Neural progenitor cell (in vitro differentiated cells): ENCODE measurements at places on chromosomes 4 and X.

DNA sequence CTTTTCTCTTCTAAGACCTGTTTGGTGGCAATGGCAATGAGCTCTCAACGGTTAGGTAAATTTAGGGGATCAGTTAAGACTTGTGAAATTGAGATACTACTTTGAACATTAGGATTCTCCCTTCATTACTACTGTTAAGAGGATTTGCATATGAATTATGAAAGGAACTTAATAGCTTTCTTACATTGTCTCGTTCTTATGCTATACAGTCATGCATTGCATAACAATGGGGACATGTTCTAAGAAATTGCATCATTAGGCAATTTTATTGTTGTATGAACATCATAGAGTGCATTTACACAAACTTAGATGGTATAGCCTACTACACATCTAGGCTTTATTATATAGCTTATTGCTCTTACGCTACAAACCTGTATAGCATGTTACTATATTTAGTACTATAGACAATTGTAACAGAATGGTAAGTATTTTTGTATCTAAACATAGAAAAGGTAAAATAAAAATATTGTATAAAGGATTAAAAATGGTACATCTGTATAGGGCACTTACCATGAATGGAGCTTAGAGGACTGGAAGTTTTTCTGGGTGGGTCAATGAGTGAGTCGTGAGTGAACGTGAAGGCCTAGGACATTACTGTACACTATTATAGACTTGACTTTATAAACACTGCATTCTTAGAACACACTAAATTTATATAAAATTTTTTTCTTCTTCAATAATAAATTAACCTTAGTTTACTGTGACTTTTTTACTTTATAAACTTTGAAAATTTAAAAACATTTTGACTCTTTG, 62.5 kb downstream of the PAQR3 start:
- DNase-seq: no peak

- no peak for DNase-seq
Observed at GRCh38 chr4:146255463-146255862, 41.1 kb downstream of the REELD1 start.

GRCh38 chr4:154640999-154641398, 28.5 kb upstream of the FGG start:
- DNase-seq: no peak

GRCh38 chr4:110135523-110135922, 62.9 kb downstream of the ELOVL6 start:
- DNase-seq: peak; percentile 6

DNA sequence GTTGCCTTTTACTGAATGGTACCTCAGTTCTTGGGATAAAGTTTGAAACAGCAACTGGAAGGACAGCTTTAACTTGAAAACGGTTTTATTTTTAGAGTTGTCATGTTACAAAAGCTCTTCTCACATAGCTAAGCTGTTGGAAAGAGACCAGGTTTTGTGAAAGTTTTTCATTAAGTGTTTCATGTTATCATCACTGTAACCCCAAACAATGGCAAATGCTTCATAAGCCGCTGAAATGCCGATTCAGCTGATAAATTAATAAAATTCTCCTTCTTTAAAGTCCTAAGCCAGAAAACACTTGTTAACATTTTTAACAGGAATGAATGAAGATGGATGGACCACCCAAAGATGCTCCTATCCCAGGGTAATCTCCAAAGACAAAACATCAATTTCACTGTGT, 76.1 kb upstream of the IRF2 start:
- DNase-seq: no peak

GRCh38 chr4:8419222-8420041, 21.1 kb downstream of the ACOX3 start:
- no peak for DNase-seq

GRCh38 chr4:23333556-23333945, 556.3 kb downstream of the PPARGC1A start:
- DNase-seq: no peak

- no peak for DNase-seq
Observed at GRCh38 chrX:133590703-133591505, 175.6 kb upstream of the GPC4 start.

DNA sequence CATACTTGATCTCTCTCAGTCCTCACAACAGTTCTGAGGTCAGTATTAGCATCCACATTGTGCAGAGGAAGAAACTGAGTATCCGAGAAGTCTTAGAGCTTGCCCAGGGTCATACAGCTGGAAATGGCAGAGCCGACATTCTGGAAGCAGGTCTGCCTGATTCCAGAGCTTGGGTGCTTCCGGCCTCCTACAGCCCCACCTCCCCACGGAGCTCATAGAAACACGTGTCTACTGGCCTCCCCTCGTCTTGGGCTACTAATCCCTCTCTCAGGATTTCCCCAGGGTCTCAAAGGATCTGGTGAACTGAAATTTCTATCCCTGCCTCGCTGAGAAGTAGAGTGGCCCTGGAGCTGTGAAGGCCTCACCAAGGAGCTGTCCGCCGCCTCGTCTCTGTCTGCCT, 12.0 kb upstream of the KDM5C start:
- DNase-seq: no peak

DNA sequence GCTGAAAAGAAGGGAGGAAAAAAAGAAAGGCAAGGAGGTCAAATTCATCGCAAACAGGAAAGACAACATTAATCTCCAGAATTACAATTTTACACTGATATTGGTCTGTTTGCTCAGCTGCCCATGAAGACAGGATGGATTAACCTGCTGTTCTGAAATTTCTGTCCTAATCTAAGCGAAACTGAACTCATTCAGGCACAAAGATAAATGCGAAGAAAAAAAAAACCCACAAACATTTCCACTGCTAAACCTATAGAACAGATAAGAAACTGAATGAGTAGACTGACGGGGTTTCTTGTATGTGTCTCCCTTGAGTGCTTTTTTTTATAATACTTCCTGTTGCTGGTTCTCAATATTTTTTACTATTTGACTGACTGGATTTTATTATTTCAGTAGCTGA, 251.8 kb upstream of the FTHL17 start:
- DNase-seq: no peak

GRCh38 chr4:153520801-153521329, 54.7 kb downstream of the TMEM131L start:
- DNase-seq: no peak

GRCh38 chr4:83389037-83389720, 54.5 kb upstream of the HPSE start:
- DNase-seq: no peak

- no peak for DNase-seq
Observed at GRCh38 chr4:159280442-159281172, 177.7 kb downstream of the RAPGEF2 start.

GRCh38 chr4:166622425-166622977, 611.8 kb downstream of the SPOCK3 start:
- DNase-seq: no peak

- peak; percentile 16 for DNase-seq
Observed at GRCh38 chr4:26912810-26913209, 52.2 kb downstream of the STIM2 start.

DNA sequence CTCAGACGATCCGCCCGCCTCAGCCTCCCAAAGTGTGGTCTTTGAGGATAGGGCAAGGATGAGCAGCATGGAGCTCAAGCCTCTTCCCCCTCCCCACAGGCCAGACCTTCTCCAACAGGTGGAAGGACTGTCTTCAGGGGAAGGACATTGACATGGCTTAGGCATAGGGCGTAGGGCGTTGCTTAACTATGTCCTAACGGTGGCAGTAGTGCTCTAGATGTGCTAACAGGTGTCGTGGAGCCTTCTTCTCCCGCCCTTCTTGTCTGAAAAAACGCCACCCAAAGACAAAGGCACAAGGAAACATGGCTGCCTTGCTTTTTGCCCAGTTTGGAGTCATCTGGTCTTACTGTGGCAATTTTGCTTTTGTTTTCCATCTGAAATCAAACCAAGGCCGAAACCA, 219.8 kb downstream of the OR13H1 start:
- DNase-seq: no peak
